ENCODE measurements at places on chromosomes 5 and 9.

GRCh38 chr5:154625031-154625430 lies 130.1 kb upstream of the LARP1 start:
- no peak for DNase-seq

DNA sequence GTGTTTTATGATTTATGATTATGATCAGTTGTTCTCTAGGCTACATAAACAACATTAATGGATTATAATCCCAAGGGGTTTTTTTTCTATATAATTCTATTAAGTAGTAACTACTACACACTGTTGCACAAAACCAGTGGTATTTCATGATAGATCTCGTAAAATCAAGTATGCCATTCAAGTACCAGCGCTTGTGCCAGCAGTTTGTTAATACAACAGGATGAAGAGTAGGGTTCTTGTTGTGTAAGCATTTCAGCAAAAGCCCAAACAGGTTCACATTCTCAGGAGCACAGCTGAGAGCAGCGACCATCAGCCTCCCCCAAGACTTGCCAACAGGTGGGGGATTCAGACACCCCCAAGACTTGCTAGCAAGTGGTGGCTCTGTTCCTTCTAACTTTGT lies 88.8 kb downstream of the CTNND2 start:
- DNase-seq: no peak

- DNase-seq: no peak
These were observed 75.0 kb upstream of the RNU6ATAC start for GRCh38 chr9:134239130-134239903.

DNA sequence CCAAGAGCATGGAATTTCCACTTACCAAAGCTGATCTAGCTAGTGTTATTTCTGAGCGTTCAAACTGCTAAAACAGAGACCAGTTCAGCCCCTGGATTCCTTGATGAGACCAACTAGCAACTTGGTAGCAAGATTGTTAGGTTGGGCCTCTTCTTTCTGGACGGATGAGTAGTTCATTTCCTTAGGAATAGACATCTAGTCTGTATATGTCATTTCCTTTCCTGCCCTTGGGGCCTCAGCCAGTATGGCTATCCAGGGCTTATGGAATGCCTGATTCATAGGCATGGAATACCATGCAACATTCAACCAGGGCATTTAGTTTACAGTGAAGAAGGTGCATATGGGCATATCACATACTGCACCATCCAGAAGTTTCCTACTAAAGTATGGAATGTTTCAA lies 14.5 kb upstream of the LPAR1 start:
- no peak for DNase-seq

DNA sequence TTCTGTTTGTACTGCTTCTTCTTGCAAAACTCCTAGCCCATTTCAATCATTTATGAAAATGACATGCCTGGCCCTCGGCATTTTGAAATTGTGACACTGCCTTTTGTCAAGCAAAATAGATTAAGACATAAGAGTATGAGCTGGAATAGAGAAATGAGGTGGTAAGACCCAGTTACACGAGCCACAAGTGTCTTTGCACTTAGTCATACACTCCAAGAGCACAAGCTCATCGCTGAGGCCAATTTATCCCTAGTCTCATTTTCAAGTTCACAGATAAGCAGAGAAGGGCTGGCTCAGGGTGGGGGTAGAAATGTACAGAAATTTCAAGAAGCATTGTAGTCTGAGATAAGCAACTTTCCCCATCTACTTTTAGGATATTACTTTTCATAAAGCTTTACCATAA lies 40.6 kb upstream of the MAP1B start:
- no peak for DNase-seq

DNA sequence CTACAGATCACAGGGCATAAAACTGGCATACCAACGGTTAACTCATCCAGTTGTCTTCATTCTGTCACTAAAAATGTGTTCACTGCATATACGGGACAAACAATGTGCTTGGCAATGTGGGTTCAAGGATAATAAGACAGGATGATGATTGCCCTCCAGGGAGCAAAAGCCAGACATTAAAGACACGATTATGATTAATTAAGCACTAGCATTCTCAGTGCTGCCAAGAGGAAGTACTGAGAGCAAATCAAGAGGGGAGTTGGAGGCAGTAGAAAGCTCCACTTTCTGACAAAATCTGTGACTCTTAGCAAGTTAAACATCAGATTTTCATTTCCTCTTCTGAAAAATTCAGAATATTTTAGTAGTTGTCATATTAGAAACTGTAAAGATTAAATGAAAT lies 9.0 kb upstream of the IFNA8 start:
- no peak for DNase-seq

GRCh38 chr5:62689599-62690368 lies 111.2 kb downstream of the LRRC70 start:
- DNase-seq: no peak
